Activated CD8-positive, alpha-beta memory T cell treated with anti-CD3 and anti-CD28 coated beads for 48 hours (primary cell): ENCODE measurements at places on chromosomes 7 and 10.

- no peak for DNase-seq
Measured at GRCh38 chr7:80659120-80660055, 20.9 kb downstream of the CD36 start.

DNA sequence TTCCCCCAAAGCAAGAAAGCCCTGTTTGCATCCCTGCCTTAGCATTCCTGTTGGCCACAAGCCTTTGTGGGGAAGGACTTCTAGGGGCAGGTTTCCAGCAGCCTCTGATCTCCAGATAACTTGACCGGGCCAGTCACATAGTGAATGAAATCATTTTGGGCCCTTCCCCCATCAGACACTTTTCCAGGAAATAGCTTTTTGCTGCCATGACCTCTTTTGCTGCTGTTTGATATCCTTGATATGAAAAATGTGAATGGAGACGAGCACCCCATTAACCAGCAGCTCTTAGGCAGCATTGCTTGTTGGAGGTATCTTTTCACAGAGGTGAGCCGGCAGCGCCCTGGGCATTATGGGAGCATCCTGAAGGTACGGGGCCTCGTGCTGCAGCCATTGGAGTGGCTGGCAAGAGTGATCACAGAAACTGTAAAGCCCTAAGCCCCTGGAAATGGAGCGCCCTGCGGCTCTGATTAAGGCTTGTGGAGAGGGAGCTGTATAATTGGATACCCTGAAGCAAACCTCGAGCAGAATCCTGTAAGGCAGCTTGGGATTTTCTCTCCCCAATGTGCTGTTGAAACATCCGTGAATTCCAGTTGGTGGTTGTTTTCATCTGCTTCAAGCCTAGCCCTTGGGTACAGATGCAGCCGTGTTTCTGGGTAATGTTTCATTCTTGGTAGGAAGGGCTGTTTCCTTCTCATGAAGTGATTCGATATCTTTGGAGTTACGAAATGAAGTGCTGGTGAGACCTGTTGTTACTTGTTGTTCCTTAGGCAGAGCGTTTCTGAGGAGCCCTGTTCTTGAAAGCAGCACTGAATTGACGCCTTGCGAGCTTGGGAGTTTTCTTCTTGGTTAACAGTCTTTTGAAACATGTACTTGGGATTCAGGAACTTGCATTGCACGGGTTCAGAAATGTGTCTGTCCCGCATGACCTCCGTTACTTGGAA, 179.0 kb downstream of the PTEN start:
- DNase-seq = no peak

- DNase-seq = no peak
Measured at GRCh38 chr10:125489731-125490130, 193.2 kb downstream of the TEX36 start.

GRCh38 chr7:44247868-44248651, 47.3 kb downstream of the YKT6 start:
- DNase-seq = no peak

- no peak for DNase-seq
Measured at GRCh38 chr10:108775911-108776475, 1147.3 kb downstream of the XPNPEP1 start.

DNA sequence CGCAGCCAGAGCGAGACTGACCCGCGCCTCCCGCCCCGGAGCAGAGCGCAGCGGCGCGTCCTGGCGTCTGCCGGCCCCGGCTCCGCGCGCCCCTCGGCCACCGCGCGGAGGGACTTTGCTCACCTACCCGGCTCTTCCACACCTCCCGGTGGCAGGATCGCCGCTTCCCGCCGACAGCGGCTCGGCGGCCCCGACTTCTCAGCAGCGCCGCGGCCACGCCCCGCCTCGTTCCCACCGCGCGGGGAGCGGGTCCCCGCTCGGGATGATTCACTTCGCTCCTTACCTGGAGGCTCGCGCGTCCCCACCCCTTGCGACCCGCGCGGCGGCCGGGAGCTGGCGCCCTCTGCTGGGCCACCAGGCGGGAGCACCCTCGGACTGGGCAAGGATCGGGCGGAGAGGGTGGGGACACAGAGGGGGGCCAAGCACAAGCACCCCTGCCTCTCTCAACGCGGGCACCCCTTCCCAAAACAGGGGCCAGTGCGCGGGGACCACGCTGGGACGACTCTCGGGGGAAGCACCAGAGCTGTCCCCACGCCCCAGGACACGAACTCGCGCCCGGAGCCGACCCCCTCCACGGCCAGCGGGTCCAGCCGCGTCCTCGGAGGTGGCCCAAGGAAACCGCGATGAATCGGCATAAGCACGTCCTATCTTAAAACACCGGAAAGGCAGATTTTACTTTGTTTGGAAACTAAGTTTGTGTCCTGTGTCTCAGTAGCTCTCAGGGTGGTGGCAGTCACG, 101.0 kb upstream of the SVIL start:
- DNase-seq = peak; percentile 66

GRCh38 chr10:128443925-128444518, 317.8 kb upstream of the MKI67 start:
- no peak for DNase-seq

DNA sequence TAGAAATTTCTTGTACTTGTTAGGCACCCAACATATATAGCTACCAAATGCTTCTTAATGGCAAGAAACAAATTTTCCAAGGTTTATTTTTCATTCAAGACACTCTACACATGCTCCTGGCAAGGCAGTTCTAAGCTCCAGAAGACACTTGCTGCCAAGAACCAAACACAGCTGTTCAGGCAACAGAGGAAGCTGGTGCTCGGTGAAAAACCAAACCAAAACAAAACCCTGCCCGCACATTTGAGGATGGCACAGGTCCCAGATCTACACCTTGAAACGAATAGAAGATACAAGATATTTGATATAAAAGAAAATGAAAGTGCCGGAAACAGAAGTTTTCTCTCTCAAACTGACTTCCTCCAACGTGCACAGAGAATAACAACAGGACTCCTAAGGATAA, 4.9 kb upstream of the DNTT start:
- DNase-seq = no peak

DNA sequence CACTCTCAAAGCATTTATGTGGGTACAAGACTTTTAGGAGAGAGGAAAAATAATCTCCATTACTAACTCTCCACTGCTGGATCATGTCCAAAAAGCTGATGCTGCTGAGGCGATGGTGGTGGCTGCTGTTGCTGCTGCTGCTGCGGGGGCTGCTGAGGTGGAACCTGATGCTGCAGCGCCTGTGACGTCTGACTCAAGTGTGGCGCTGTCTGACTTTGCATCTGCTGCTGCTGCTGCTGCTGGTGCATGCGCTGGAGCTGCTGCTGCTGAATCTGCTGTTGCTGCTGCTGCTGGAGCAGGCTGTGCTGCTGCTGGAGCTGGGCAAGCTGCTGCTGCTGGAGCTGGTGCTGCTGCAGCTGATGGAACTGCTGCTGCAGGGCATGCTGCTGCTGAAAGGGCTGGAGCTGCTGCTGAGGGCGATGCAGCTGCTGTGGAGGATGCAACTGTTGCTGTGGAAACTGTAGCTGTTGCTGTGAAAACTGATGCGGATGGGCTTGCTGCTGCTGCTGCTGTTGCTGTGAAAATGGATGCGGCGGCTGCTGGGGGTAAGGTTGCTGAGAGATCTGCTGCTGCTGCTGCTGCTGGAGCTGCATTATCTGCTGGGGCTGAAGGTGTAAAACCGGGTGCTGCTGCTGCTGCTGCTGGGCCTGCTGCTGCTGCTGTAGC, 34.5 kb downstream of the PAXIP1 start:
- DNase-seq = no peak

- DNase-seq = no peak
Measured at GRCh38 chr7:15667991-15668390, 18.5 kb downstream of the MEOX2 start.

GRCh38 chr7:95798401-95798930, 26.1 kb downstream of the DYNC1I1 start:
- no peak for DNase-seq

- DNase-seq = no peak
Measured at GRCh38 chr7:115548756-115549155, 481.8 kb downstream of the TFEC start.

DNA sequence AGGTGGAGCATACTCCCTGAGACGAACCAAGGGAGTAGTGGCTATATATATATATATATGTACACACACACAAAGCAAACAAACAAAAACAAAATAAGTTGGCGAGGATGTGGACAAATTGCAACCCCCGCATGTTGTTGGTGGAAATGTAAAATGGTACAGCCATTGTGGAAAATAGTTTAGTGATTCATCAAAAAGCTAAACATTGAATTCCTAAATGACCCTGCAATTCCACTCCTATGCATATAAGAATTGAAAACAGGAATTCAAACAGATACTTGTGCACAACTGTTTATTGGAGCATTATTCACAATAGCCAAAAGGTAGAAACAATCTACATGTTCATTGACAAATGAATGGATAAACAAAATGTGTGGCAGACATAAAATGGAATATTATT, 407.9 kb downstream of the KCNMA1 start:
- DNase-seq = no peak

DNA sequence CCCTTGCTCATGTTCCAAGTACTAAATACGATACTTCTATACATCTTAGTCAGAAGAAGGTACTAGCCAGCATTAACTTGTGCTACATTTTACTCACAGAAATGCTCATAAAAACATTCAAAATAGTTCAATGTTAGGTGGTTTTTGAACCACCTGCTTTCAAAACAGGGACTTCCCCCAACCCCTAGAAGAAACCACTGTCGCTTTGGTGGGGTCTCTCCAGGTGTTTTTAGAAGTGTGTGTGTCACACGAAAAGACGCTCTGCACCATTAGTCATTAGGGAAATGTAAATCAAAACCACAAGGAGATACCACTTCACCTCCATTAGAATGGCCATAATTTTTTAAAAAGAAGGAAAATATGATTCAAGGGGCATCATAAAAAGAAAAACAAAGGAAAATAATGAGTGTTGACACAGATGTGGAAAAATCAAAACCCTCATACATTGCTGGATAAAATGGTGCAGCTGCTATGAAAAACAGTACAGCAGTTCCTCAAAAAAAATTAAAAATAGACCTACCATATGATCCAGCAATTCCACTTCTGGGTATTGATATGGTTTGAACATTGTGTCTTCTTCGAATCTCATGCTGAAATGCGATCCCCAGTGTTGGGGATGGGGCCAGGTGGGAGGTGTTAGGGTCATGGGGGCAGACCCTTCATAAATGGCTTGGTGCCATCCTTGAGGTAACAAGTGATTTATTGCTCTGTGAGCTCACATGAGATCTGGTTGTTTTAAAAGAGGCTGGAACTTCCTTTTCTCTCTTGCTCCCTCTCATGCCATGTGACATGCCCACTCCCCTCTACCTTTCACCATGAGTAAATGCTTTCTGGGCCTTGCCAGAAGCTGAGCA, 74.2 kb downstream of the MALSU1 start:
- DNase-seq = no peak

DNA sequence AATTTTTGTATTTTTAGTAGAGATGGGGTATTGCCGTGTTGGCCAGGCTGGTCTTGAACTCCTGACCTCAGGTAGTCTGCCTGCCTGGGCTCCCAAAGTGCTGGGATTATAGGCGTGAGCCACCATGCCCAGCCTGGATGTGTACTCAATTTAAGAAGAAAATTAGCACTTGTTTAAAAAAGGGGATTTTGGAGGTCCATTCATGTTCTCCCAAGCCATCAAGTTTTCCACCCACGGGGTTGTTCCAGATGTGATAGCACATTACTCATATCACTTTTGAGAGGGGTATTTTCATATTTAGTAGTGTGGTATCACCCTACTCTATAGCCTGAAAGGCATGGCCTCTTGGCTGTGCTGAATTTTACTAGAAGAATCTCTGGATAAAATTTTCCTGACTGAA, 10.5 kb upstream of the SLC26A3 start:
- no peak for DNase-seq
